ENCODE measurements at places on chromosomes 7 and 10. TPM values are rescaled to one million over a fixed set of nuclear protein-coding genes. Genes with fewer than 3 reads are reported as not detected.

DNA sequence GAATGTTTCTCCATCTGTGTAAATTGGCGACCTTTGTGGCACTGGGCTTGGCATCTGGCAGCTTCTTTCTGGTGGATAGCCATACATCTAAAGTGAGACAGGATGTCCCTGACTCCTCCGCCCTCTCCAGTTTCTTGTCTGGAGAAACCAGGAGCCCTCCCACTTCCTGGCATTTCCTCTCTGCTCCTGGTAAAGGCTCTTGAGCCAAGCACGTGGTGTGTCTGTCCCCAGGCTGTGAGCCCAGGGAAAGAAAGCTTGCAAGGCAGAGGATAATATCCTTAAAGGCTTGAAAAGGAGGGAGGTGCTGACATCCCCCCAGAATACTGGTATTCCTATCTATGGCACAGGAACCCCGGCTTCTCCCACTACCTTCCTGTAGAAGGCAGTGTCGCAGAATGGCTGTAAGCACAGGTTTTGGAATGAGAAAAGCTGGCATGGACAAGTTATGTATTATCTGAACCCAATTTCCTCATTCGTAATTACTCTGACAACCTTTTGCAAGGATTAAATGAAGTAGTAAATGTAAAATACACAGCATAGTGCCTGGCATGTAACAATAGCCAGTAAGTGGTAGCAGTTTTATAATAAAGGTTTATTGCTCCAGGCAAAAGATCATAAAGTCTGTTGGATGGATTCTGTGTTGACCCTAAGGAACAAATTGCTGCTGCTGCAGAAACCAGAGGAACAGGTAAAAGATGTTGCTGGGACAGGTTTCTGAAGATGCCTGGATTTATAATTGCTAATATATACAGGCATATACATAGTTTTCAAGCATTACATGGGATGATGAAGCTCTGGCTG, 11.8 kb upstream of the ACSL5 start:
- DNase-seq, result no peak
- no peak overlapping the region for H3K4me3 ChIP-seq
- no peak overlapping the region for H3K27ac ChIP-seq
- H3K27me3 ChIP-seq, result peaks cover 14% of the 10 kb centered on the region

DNA sequence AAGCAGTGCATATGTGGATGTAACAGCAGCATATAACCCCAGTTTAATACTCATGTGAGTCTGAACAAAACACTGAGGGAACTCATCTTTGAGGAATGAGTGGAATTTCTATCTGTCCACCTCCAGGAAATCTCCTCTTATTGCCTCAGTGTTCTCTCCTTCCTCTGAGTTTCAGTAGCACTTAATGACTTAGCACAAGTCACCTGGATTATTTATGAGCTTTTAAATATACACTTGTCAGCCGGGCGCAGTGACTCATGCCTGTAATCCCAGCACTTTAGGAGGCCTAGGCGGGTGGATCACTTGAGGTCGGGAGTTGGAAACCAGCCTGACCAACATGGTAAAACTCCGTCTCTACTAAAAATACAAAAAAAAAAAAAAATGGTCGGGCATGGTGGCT, 4.3 kb downstream of the LRRC20 start:
- peaks cover 14% of the 10 kb centered on the region for H3K4me1 ChIP-seq
- H3K4me3 ChIP-seq, result no peak overlapping the region
- no peak for DNase-seq
- no peak overlapping the region for H3K27ac ChIP-seq
- H3K36me3 ChIP-seq, result no peaks in the 10 kb centered on the region

PRKAR1B gene
- total RNA-seq, result 37.8 TPM

GIMAP5 gene
- total RNA-seq, result 53.8 TPM

KLF14 gene
- not detected for total RNA-seq

ZNF853 gene
- total RNA-seq, result 0.42 TPM

All from activated T-helper 1 cell treated with anti-CD3 and anti-CD28 coated beads, Interleukin-12 subunit alpha, Interleukin-12 subunit beta, Interleukin-2, Interleukin-4 antibody, amounts not matched to agents 30 ng/mL and 10 ng/mL and 1 ng/mL, durations not matched to agents 14 hours and 24 hours and 36 hours (primary cell).